T-helper 1 cell (primary cell): ENCODE measurements at places on chromosomes 7 and 10.

DNA sequence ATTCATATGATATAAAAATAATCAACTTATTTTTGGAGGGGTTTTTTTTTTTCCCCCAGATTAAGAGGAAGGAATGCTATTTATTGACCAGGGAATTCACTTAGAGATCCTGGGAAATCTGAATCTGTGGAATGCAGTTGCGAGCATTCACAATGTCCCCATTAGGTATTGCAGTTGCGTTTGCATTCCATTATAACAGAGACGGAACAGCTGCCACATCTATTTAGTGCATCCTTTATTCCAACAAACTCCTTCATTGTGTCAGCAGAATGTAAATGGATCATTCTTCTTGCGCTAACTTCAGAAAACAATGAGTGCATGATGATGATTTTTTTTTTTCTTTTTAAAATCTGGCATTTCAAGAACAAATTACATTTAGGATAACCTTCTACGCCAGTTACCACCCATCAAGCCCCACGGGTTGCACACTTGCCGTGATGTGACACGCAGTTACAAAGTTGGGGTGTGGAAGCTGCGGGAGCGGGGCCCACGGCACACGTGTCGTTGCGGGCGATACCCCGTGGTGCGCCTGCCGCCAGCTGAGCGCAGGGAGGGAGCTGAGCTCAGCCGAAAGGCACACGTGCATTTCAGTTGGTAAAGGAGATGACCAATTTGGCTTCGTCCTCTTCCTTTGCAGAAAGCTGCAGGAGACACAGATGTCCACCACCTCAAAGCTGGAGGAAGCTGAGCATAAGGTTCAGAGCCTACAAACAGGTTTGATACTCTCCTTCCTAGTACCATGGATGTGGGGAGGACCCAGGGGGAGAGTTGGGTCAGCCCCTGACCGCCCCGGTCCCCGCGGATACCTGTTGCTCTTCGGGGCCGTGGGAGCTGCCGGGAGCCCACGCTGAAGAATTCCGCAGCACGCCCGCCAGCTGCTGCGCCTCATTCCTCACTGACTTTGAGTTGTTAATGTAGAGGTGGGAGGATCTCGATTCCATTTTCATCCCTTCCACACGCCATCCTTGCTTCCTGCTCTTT, 175.3 kb upstream of the SH2B2 start:
- DNase-seq = no peak

GRCh38 chr7:116501425-116502167, 2.1 kb downstream of the CAV2 start:
- no peak for DNase-seq

DNA sequence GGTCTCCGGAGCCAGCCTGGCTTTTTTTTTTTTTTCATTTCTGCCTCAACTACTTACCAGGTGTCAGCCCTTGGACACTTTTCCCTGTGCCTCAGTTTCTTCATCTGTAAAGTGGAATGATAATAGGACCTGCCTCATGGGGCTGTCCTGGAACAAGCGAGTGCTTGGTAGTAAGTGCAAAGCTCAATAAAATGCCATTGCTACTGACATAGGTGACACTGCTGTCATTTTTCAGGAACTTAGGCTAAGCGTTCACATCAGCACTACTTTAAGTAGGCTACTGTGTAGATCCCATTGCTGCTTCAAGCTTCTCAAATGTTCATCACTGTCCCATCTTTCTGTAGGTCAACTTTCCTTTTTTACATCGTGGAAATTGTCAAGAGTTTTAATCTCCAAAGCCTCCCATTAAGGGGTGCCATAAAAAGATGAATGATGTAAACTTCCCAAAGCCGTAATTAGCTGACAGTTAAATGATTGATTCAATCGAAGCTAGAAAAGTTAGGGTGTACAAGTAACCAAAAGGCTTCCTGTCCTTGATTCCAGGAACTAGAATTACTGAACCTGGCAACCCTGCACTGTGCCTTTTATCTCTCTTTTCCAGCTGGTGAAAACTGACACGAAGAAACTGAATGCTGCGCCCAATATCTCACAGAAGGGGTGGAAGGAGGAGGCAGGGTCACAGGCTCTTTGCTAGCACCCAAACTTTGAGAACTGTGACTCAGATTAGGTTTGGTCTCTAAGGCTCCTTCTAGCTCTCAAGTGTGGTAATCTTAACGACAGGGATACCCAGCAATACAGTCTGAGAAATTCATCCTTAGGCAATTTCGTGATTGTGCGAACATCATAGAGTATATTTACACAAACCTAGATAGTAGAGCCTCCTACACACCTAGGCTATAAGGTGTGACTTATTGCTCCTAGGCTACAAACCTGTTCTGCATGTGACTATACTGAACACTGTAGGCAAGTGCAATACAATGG, 861 bp upstream of the USP6NL start:
- DNase-seq = no peak

- no peak for DNase-seq
Observed at GRCh38 chr10:13789448-13789829, 202.7 kb downstream of the PRPF18 start.

GRCh38 chr7:105246679-105247078, 142.0 kb downstream of the SRPK2 start:
- no peak for DNase-seq

GRCh38 chr7:57415326-57415725, 34.7 kb upstream of the ZNF716 start:
- DNase-seq = no peak

GRCh38 chr10:96414303-96414702, 55.5 kb upstream of the OPALIN start:
- DNase-seq = no peak

- no peak for DNase-seq
Observed at GRCh38 chr7:83778073-83778443, 129.1 kb upstream of the SEMA3E start.

DNA sequence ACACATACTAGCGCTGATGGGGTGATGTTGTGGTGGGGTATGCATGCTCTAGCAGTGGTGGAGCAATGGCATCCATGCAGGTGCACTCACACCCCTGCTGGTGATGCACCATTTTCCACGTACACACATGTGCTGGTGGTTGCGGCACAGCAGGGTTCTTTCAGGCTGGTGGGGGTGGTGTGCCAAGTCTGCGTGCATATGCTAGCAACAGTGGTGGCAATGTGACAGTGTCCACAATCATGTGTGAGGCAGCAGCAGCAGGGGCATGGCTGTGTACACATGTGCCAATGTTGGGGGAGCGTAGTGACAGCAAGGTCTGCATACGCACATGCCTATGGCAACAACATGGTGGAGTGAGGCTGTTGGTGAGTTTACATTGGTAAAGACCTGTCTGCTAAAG, 148.1 kb downstream of the ZWINT start:
- DNase-seq = no peak

GRCh38 chr10:86759073-86759672, 2.8 kb downstream of the BMPR1A start:
- DNase-seq = no peak

DNA sequence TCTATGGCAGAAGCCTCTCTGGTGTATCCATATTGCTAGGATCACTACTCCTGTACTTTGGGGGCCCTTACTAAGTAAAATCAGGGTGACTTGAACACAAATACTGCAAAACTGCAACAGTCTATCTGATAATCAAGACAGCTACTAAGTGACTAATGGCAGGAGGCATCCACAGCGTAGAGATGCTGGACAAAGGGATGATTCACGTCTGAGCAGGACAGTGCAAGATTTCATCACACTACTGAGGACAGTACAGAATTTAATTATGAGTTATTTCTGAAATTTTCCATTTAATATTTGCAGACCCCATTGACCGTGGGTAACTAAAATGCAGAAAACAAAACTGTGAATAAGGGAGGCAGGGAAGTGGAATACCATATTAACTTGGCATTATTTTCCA, 10.4 kb downstream of the CUL2 start:
- DNase-seq = no peak

DNA sequence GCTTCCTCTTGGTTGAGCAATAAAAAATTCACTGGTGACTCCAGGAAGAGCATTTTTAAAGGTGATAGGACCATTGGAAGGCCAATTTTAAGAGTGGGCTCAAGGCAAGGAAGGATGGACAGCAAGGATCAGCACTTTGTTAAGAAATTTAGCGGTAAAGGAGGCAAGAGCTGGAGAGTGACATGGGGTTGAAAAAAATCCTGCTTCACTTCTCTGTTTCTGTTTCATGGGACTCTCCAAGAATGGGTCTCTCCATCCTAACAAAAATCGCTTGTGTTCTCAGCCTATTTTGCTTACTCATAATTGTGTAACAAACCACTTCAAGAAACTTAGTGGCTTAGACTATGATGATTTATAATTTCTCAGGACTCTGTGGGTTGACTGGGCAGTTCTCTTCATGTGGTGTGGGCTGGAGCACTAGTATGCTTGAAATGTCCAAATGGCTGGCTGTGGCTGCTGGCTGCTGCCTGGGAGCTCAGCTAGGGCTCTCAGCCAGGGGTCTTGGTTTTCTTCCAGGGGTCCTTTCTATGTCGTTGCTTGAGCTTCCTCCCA, 59.8 kb upstream of the ZNRF2 start:
- no peak for DNase-seq

DNA sequence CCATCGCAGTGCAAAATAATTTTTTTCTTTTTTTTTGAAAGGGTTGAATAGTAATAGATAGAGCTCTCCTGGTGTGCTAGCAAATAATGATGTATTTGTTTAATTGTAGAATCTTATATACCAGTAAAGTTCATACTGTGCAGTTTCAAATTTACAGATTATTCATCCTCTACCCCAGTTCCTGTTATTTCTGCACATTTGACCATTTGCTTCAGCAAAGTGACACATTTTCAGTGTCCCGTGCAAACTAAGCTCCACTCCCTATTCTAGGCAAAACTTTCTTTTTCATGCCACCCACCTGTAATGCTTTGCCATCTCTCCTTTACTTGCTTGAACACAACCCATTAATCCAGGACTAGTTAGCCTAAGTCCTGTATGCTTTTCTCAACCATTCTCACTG, 43.0 kb downstream of the SHOC2 start:
- no peak for DNase-seq

- no peak for DNase-seq
Observed at GRCh38 chr7:5690931-5691473, 90.5 kb downstream of the RNF216 start.

GRCh38 chr10:4101918-4102654, 317.1 kb upstream of the KLF6 start:
- no peak for DNase-seq

- DNase-seq = no peak
Observed at GRCh38 chr7:48398191-48398590, 226.9 kb downstream of the ABCA13 start.
